Activated CD4-positive, CD25-positive, alpha-beta regulatory T cell (primary cell): ENCODE measurements at places on chromosomes 5 and 9.

GRCh38 chr9:127538849-127539258 is 73.2 kb upstream of the STXBP1 start:
- no peak for DNase-seq

GRCh38 chr5:14599476-14600127 is 18.0 kb downstream of the OTULINL start:
- DNase-seq, result no peak

- DNase-seq, result no peak
These were observed 73.2 kb downstream of the PGM5 start for GRCh38 chr9:68429631-68430030.

GRCh38 chr5:92841604-92842155 is 739.3 kb downstream of the NR2F1-AS1 start:
- DNase-seq, result no peak

- DNase-seq, result no peak
These were observed 264.9 kb downstream of the TLE1 start for GRCh38 chr9:81424431-81424830.

DNA sequence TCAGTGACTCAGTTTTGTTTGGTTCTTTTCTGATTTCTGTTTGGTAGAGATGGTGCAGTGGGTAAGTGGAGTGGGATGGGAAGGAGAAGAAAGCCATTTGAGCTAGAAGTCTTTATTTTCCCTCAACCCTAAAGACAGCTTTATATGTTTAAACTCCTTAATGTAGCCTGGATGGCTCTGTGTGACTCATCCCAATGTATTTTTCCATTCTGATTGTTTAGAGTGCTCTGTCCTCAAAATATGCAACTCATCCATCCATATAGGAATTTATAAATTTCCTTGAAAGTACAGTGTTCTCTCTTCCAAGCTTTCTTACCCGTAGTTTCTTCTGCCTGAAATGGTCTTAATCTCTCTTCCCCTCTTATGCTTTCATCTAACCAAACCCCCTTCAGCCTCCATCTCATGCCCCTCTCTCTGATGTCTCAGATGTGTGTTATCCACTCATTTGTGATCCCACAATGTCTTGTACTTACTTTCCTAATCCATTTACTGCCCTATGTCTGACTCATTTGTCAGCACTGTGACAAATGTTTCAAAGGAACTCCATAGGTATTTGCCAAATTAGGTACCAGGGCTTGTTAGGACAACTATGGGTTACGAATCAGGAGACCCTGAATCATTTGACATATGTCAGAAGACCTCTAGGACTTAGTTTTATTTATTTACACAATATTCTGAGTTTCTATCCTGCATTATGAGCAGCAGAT is 217.5 kb upstream of the SGCD start:
- DNase-seq, result no peak

DNA sequence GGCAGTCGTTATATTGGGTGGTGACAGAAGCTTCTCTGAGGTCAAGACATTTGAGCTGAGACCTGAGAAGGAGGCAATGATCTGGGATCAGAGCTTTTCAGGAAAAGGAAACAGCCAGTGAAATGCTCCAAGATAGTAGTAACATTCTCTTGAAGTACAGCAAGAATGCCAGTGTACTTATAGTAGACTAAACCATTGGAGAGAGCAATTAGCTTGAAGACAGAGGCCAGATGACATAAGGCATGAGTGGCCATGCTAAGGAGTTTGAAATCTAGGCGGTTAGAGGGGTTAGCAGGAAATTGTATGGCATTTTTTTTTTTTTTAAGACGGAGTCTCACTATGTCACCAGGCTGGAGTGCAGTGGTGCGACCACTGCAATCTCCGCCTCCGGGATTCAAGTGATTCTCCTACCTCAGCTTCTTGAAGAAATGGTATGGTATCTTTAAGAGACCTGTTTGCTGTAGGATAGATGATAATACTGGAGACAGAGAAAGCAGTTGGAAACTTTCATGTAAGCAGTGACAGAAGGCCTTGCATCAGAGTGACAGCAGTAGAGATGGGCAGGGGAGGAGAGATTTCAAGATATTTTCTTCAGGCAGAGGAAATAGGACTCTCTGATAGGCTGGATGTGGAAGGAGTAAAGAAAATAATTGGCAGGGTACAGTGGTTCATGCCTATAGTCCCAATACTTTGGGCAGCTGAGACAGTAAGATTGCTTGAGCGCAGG is 482.2 kb upstream of the PAPPA start:
- no peak for DNase-seq

GRCh38 chr5:110815916-110816605 is 77.3 kb downstream of the SLC25A46 start:
- no peak for DNase-seq

GRCh38 chr9:108272349-108272899 is 583.4 kb downstream of the ACTL7B start:
- DNase-seq, result no peak

GRCh38 chr5:73918791-73919221 is 292.8 kb downstream of the ARHGEF28 start:
- no peak for DNase-seq

DNA sequence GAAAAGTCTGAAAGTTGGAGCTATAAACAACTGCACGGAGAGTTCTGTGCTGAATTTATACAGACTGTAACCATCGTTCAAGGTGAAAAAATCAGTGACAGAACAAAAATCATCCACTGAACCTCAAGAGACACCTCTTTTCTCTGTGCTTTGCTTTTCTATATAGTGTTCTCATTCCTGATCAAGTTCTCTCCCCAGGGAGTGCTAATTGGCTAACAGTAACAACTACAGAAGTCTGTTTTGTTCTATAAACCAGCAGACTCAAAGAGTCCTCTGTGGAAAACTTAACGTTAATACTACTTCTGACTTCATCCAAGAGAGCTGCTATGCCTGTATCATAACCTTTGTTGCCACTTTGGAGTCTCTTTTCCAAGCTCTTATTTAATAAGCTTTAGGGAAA is 1388.3 kb upstream of the C9orf72 start:
- no peak for DNase-seq

- DNase-seq, result no peak
These were observed 529.3 kb downstream of the BNC2 start for GRCh38 chr9:16341177-16341576.

DNA sequence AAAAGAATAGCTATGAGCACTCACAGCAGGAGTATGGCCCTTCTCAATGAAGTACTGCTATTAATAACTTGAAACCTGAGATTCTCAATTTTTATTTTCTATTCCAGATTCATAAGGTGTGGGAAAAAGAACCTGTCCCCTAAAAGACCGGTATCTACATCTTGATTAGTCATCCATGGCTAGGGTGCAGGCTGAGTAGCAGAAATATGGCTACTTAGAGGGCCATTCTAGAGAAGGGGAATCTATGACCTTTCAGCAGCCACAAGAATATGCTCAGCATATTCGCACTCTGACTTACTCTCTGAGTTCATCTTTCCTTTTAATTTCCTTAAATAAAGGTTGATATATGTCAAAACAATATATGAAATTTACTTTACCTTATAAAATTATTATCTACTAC is 27.7 kb downstream of the WDR36 start:
- DNase-seq, result no peak

GRCh38 chr5:147949711-147950573 is 43.6 kb upstream of the C5orf46 start:
- no peak for DNase-seq

GRCh38 chr9:114076237-114077161 is 1.6 kb downstream of the AMBP start:
- no peak for DNase-seq

DNA sequence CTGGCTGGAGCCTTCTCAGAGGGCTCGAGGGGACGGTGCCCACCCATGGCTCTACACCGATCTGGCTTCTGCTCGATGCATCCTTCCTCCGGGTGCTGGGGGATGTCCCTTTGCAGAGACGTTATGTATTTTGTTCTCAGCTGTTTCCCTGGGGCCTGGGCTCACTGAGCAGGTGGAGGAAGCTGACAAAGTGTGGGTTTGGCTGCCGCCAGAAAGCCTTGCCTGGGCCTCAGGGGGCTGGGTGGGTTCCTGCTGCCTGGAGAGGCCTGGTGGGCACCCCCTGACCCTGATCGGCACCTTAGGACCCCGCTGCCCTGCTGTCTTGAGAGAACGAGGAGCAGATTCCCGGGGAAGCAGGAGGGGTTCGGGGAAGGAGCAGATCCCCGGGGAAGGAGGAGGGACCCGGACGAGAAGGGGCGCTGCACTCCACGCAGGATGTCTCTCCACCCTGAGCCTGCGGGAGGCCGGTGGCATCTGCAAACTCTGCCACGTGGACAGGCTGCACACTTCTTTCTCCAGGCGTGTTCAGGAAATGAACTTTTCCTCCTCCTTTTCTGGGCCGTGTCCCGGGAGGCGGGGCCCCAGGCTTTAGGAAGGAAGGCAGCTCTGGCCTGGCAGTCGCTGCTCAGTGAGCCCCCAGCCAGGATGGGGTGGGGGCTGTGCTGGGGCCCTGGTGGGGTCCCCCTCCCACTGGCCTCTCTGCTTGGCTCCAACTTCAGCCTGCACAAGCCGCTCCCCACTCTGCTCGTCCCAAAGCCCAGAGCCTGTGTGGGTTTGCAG is 148.9 kb downstream of the RXRA start:
- DNase-seq, result no peak

DNA sequence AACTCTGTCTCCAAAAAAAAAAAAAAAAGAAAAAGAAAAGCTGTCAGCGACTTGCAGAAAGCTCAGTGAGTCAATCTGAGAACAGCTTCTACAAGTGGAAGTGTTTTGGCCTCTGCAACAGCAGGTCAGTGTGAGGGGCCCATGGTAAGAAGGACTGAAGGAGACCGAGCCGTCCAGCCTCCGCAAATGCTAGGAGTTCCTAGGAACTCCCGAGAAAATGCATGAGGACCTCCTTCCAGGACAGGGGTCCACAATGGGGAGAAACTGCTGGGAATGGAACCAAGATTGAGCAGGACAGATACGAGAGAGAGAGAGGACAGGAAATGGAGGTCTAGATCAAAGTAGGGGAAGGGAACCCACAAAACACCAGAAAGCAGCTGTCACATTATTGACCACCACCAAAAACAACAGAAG is 180.5 kb downstream of the CRB2 start:
- DNase-seq, result no peak

GRCh38 chr5:180605554-180606214 is 14.4 kb upstream of the SCGB3A1 start:
- peak; percentile 18 for DNase-seq

- no peak for DNase-seq
These were observed 273.3 kb downstream of the MAN2A1 start for GRCh38 chr5:109962882-109963603.
